Activated CD4-positive, alpha-beta T cell treated with anti-CD3 and anti-CD28 coated beads, Interleukin-2, amount 10 ng/mL, durations not matched to agents 24 days and 14 days (primary cell): ENCODE measurements at places on chromosomes 6 and 20. TPM values are rescaled to one million over a fixed set of nuclear protein-coding genes. Genes with fewer than 3 reads are reported as not detected.
A peak's percentile ranks its signal among the peaks of the same experiment; 100 is the strongest.

DNA sequence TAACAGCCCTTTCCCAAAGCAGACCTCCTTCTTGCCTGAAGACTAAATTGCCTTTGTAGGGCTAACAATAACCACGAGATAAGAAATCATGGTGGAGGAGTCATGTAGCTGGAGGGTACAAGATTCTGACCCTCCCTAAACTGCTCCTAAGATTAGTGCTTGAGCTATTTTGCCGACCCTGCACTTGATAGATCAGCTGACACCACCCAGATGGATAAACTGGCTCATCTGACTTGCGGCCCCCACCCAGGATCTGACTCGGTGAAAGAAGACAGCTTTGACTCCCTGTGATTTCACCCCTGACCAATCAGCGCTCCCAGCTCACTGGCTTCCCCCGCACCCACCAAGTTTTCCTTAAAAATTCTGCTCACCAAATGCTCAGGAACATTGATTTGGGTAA lies 57.6 kb upstream of the UNC93A start:
- no peak for DNase-seq

DNA sequence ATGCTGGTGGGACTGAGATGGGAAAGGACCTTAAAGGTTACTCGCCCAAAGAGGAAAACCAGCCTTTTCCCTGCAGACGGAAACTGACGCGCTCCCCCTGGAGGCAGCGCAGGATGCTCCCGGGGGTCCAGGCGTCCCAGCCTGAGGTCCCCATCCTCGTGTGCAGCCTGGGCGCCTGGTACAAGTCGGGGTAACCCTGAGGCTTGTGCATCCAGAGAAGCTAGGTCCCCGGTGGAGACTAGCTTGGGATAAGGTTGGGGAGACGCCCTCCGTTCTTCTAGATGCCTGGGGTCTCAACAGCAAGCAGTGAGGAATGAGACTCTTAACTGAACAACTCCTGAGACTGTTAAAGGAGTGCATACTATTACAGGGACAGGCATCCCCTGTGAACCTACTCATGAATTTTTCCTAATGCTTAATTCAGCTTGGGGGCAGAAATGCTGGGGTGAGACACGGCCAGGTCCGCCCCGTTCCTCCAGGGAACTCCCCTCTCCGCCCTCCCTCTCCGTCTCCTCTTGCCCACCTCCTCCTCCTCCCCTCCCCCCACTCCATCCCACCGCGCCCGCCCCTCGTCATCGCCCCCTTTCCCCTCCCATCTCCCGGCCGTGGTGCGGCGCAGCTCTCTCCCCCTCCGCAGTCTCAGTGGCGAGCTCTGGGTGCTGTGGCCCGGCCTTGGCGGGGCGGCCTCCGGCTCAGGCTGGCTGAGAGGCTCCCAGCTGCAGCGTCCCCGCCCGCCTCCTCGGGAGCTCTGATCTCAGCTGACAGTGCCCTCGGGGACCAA lies at the start of gene PRSS35:
TSS of gene PRSS35 (plus strand) at position 634 of the 781 bp plus-strand sequence. CDS start 10,908 bp downstream, outside the sequence.
- DNase-seq = peak; percentile 55

AGPAT1 gene
- 31.4 and 32.6 TPM in 2 replicates for total RNA-seq

GRCh38 chr20:3342766-3343165 lies 64.7 kb downstream of the DNAAF9 start:
- DNase-seq = no peak

DNA sequence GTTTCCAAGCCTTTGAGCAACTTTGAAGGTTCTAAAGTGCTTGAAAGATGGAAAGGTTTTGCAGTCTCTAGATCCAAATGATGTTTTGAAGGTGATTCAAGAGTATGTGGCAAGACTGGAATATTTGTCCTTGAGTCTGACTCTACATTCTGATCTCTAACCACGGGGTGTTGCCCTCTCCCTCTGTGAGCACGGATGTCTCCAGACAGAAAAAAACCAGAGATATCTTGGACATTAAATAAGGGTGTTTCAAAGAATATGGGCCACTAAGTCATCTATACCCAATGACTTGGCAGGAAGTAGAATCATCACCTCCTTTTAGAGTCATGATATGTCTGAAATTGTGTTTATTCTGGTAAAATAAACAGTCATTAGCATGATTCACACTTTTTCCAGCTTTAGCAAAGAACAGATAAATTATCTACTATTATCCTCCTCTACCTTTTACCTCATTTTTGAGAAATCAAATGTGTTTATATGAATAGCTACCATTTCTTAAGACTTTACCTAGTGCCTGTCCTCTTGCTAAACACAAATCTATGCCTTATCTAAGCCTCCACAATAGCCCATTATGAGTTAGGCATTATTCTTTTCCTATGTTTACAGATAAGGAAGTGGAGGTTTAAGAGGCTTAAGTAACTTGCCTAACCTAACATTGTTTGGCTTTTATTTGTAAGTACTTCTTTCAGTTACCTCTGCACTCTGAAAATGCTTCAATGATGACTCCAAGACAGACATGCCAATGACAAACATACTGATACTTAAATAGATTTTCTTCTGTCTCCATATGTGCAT lies 384.4 kb downstream of the BMP2 start:
- no peak for DNase-seq
